ENCODE measurements at places on chromosomes 3 and 15.

GRCh38 chr3:127183931-127184869 is 8.7 kb upstream of the PRR23E start:
- no peak for DNase-seq

- DNase-seq: peak; percentile 70
Observed at GRCh38 chr3:138381950-138382715, 33.8 kb downstream of the MRAS start.

DNA sequence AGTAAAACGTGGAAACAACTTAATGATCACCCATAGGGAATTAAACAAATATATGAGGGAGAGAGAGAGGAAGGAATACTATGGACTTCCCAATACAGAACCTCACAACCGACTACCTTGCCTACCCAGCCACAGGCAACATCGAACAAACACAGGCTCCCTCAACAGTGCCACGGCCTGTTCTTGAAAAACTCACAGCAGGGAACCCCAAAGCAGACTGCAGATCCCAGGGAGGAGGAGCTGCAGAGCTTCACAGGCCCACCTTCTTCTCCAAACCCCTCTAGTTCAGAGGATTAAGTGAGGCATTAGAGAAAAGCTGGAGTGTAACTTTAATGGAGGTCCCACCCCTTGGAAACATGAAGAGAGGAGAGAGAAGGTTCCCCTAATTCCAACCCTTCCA is 110.2 kb downstream of the ST8SIA2 start:
- DNase-seq: no peak

DNA sequence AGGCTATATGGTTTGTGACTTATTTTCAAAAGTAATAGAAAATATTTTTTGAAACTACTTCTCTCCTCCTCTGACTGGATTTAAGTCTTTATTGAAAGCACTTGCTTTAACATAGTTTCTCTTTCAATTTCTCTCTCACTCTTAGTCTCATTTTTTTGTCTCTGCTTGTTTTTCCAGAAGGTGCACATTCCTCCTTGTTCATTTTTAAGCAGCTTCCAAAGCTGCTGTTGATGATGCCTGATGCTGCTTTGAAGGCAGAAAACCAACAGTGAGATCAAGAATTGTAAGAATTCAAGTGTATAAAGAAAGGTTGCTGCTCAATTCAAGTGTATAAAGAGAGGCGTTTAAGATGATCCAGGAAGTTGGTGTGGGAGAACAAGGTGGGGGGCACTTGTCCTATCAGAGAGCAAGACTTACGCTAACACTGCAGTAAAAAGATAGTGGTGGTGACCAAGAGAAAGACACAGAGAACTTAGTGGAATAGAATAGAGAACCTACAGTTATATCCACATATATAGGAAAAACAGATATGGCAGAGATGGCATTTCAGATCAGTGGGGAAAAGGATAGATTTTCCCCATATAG is 12.1 kb downstream of the NR2C2 start:
- DNase-seq: no peak

GRCh38 chr15:79394231-79394630 is 37.9 kb upstream of the MINAR1 start:
- no peak for DNase-seq

DNA sequence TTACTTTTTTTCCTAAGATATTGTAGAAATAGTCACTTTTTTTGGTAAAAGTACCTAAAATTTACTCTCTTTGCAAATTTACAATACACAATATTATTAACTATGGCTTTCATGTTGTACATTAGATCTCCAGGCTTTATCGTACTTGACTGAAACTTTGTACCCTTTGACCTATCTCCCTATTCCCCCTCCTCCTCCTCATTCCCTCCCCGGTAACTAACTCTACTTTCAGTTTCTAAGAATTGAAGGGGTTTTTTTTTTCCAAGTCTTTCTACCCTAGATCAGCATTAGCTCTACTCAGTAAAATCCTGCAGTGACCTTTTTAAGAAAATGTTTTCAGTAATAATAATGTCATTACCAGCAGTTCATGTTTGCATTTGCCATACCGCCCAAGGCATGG is 10.1 kb downstream of the HACL1 start:
- DNase-seq: no peak

GRCh38 chr3:31482493-31483200 is 50.1 kb upstream of the STT3B start:
- no peak for DNase-seq

- no peak for DNase-seq
Observed at GRCh38 chr3:178672275-178672674, 136.0 kb downstream of the KCNMB2 start.

DNA sequence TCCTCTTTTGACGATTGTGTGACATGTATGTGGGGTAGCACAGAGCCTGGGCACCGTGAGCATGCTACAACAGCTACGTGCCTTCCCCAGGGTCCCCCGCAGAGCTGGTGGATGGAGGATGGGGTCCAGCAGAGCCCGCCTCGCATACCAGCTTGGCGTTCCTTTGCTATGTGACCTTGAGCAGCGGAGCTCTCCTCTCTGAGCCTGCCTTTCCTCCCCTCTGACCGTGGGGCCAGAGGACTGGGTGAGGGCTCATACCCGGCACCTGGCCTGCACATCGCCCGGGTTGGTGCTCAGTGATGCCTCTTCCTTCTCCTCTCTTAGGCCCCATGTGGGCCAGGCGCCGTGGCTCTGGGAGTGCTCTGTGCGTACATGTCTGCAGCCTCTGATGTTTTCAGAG is 73.4 kb downstream of the FBLN2 start:
- no peak for DNase-seq

All from RCC 7860 (cell line).